ENCODE measurements at places on chromosomes 12 and 14.
A peak's percentile ranks its signal among the peaks of the same experiment; 100 is the strongest.

DNA sequence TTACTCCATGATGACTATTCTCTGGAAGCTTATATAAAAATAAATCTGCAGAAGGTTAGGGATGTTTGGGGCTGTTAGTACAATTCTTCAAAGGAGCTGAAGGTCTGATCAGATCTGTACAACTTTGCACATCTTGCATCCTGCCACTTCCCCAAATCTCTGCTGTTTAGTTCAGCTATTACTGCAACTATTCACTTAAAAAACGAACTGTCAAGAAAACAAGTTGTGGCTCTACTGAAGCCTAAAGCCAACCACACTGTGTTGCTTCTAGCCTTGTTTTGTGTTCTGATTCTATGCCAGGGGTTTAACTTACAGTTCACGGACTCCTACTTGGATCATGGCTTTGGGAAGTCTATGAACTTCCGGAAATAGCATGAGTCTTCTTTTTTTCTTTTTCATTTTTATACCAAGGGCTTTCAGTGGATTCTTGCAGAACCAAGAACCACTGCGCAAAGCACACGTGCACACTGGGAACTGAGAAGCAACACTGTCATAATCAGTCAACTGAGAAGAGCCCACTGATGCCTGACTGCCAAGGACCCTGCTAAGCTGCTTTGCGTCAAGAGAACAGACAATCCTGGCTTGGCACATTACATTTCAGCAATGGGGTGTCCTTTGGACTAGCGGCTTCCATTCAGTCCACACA is 66.3 kb upstream of the EEA1 start:
- no peak for DNase-seq

DNA sequence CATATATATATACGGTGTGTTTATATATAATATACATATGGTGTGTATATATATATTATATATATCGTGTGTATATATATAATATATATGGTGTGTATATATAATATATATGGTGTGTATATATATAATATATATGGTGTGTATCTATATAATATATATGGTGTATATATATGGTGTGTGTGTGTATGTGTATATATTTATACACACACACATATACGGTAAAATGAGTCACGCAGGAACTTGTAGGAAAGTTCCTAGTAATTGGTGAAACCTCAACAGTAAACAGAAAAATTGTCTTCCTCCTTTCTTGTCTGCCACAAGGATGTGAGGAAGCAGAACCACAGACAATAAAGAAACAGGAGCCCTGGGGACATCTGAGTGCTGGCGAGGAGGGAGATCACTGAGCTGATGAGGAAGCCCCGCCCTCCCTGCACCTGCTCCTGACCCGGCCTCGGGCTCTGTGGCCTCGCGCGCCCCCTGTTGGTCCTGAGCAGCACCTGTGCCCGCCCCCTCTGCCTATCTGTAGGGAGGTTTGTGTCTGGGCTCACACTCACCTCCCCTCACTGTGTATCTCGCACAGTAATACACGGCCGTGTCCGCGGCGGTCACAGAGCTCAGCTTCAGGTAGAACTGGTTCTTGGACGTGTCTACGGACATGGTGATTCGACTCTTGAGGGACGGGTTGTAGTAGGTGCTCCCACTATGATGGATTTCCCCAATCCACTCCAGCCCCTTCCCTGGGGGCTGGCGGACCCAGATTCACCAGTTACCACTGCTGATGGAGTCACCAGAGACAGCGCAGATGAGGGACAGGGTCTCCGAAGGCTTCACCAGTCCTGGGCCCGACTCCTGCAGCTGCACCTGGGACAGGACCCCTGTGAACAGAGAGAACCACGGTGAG is 1079.4 kb downstream of the TMEM121 start:
- no peak for DNase-seq

- DNase-seq: no peak
These were observed 473.6 kb downstream of the RMST start for GRCh38 chr12:97936165-97936564.

DNA sequence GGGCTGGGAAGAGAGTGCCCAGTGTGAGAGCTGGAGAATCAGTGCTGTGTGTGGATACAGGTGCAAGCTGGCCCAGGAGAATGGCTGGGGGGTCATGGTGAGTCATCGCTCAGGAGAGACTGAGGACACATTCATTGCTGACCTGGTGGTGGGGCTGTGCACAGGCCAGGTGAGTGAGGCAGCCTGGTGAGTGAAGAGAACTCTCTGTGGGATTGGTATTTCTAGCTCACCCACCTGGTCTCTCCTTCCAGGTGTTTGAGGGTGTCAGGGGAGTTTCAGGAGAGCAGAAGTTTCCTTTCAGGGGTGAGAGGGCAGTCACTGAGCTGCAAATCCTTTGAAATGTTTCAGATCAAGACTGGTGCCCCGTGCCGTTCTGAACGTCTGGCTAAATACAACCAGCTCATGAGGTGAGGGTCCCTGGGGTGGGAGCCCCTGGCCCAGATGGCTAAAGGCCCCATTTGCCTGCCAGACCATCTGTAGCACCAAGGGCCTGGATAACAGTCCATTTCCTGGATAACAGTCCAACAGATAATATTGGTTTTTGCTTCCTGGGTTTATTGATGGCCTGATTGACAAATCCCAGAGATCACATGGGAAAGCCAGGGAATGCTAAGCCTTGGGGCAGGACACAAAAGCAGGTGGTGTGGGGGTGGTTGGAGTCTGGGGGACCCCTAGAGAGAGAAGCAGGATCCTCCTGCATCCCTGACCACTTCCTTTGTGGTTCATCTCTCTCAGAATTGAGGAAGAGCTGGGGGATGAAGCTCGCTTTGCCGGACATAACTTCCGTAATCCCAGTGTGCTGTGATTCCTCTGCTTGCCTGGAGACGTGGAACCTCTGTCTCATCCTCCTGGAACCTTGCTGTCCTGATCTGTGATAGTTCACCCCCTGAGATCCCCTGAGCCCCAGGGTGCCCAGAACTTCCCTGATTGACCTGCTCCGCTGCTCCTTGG is 5.5 kb upstream of the ATN1 start:
- no peak for DNase-seq

- DNase-seq: peak; percentile 23
These were observed 324.4 kb upstream of the RTL1 start for GRCh38 chr14:101227611-101228594.

Data from H9 (cell line).